ENCODE measurements at places on chromosomes 16 and 17.

DNA sequence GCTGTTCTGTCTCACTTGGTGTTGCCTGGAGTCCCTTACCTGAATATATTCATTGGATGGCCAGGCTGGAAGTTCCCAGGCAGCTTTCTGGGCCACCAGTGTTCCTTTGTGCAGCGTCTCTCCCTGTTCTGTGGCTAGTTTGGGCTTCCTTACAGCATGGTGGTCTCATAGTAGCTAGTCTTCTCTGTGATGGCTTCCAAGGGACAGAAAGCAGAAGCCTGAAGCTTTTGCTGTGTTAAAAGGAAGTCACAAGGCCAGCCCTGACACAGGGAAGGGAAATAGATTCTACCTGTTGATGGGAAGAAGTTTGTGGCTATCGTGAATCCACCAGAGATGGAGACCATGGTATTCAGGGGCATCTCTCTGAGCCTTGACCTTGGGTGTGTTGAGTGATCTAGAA is 34.6 kb downstream of the PLCG2 start:
- no peak for DNase-seq

GRCh38 chr17:56751145-56751738 is 82.5 kb downstream of the C17orf67 start:
- no peak for DNase-seq

- no peak for DNase-seq
Observed at GRCh38 chr17:79834565-79835469, 4.4 kb downstream of the CBX4 start.

DNA sequence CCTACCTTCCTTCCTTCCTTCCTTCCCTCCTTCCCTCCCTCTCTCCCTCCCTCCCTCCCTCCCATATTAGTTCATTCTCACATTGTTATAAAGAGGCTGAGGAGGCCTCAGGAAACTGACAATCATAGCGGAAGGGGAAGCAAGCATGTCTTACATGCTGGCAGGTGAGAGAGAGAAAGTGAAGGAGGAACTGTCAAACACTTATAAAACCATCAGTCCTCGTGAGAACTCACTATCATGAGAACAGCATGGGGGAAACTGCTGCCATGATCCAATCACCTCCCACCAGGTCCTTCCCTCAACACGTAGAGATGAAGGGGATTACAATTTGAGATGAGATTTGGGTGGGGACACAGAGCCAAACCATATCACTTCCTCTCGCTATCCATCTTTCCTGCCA is 281.6 kb upstream of the FOXF1 start:
- no peak for DNase-seq

GRCh38 chr16:7839568-7839967 is 506.9 kb downstream of the RBFOX1 start:
- peak; percentile 1 for DNase-seq

DNA sequence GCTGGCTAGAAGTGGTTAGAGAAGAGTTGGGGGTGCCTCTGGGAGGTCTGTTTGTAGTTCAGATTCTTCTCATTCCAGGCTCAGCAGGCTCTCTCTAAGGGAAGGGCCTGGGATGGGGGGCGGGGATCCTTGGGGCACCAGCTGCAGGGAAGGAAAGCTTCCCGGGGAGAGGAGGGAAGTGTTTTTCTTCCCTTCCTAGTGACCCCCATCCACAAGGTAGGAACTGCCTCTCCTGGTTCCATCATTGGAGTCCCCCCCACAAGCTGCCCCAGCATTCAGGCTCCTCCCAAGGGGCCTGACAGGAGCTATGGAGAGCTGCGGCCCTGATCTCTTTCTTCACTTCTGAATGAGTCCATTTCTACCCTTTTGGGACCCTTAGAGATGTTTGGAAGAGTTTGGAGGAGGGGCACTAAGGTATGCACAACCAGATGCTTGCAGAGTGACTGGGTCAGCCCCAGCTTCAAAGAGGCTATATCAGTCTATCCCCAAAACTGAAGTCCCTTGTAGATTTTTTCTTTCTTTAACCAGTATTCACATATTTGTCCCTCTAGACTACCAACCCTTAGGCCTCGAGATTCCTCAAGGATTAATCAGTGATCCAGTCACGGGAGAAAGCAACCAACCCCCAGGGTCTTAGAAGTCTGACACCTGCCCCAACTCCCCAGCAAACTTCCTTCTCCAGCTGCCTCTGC is 13.9 kb upstream of the FZD2 start:
- no peak for DNase-seq

DNA sequence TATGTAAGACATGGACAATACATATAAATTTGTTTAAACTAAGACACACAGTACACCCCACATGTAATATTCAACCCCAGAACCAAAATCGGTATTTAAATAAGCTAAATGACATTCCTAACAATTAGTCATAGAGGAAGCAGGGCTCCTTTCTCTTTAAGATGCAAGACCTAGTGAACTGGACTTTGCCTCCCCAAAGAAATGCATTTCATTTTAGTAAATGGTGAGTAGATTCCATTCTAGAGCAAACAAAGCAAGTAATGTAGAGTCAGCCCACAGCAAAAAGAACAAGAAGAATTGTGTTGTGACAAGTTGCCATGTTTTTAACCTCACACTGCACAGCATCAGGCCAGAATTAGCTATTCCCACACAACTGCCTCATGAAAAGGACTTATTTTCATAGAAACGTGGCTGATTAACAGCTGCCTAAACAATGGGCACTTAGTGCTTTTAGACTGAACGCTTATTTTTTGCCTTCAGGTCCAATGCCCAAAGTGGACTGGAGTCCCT is 14.4 kb downstream of the DNAJC7 start:
- no peak for DNase-seq

GRCh38 chr16:75116081-75116910 is at the start of gene LDHD:
LDHD (minus strand) TSS chr16:75116780; CDS start chr16:75116720, 60 bp downstream.
- DNase-seq, result peak; percentile 82

GRCh38 chr17:814371-814770 is 32.2 kb downstream of the MRM3 start:
- DNase-seq, result no peak

DNA sequence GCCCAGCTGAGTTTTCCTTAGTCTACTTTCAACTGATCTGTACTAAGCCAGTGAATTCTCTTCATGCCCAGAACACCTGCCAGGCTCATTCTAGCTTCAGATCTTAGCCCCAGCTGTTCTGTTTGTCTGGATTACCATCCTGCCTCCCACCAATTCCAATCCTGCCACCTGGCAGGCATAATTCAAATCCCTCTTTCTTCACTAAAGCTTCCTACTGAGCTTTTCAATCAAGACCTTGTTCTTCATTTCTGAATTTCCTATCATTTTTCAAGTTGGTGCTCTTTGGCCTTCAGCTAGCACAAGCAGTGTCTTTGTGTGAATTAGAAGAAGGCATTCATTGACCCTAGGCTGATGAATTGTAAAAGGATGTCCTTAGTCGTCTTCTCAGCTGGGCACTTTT is 357.6 kb downstream of the UTP18 start:
- no peak for DNase-seq

- no peak for DNase-seq
Observed at GRCh38 chr17:27230996-27231395, 62.9 kb upstream of the WSB1 start.

DNA sequence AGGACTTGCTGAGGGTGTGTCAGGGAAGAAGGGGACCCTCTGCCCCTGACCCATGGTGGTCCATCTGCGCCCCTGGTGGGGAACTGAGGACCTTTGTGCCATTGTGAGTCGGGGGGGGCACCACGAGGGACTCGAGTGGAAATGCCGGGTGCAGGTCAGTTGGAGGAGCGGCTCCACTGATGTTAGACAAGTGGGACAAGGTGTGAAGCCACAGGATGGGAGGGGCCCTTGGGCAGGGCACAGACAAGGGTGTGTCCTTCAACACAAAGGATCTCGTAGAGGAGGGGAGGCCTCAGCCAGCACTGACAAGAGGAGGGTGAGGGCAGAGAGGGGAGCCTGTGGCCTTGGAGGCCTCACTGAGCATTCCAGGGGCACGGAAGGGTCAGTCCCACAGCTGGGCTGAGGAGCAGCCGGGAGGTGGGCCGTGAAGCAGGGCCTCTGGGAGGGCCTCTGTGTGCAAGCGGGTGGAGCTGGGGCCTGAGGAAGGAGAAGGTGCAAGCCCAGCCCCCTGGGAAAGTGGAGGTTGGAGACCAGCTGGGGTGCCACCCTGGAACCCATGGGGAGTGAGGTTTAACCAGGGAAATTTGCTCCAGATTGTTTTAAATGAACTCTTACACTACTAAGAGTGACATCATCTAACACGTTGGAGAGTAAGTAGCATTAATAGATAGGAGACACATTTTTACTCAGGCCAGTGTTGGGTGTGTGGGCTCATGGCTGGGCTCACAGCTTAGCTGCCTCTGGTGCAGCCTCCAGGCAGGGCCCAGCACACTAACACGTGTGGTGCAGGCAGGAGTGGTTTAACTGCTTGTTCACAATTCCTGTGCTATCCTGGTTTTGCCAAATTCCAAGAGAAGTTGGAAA is 27.9 kb downstream of the NARF start:
- peak; percentile 25 for DNase-seq
